ENCODE measurements at places on chromosomes 3 and 15. TPM values are rescaled to one million over a fixed set of nuclear protein-coding genes. Genes with fewer than 3 reads are reported as not detected.
A peak's percentile ranks its signal among the peaks of the same experiment; 100 is the strongest.

Gene EOMES
- not detected for total RNA-seq

- H3K27ac ChIP-seq, result no peak overlapping the region
- peaks cover 21% of the 10 kb centered on the region for H3K4me1 ChIP-seq
- H3K36me3 ChIP-seq, result no peaks in the 10 kb centered on the region
- no peaks in the 10 kb centered on the region for H3K27me3 ChIP-seq
- no peak overlapping the region for H3K4me3 ChIP-seq
- no peak for DNase-seq
Observed at GRCh38 chr3:58463181-58463941, 28.5 kb upstream of the KCTD6 start.

DNA sequence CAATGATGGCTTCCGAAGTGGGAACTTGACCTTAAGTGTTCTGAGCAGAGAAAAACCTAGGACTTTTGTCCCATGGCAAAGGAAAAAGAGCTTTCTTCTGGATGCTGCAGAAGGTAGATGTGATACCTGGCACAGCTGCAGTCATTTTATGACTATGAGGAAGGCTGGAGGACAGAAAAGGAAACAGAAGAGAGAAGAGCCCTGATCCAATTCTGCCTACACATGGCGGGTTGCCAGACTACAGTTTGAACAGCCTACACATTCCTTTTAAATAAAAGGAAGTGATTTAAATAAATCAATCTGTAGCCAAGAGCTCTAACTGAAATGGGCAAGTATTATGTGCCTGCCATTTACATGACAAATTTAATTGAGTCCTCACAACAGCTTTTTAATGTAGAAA is 43.6 kb upstream of the CHRNB4 start:
- H3K36me3 ChIP-seq, result no peaks in the 10 kb centered on the region
- H3K27me3 ChIP-seq, result peaks cover 35% of the 10 kb centered on the region
- DNase-seq, result no peak
- peaks cover 2% of the 10 kb centered on the region for H3K4me1 ChIP-seq

Gene PDCD7
- 27.1 TPM for total RNA-seq

DNA sequence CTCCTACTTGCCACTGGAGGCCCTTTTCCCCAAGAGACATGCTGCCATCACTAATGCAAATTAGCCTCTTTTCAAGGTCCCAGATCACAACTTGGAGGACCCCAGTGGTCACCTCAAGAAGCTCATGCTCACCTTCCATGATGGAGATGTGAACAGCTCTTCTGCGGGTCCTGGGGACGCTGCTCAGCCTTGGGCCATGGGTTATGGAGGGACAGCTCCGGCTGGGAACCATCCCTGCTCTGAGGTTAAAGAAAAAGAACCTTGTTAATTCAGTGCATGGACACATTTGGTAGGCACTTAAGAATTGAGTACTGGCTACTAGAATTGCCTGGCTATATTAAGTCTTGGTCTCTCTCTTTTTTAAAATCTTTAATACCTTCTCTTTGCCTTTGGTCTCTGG is 56.8 kb downstream of the WDR76 start:
- no peak overlapping the region for H3K4me3 ChIP-seq
- H3K27me3 ChIP-seq, result no peaks in the 10 kb centered on the region
- no peaks in the 10 kb centered on the region for H3K36me3 ChIP-seq
- no peak for DNase-seq
- H3K4me1 ChIP-seq, result no peaks in the 10 kb centered on the region
- H3K27ac ChIP-seq, result no peak overlapping the region

- no peaks in the 10 kb centered on the region for H3K27me3 ChIP-seq
- H3K4me1 ChIP-seq, result no peaks in the 10 kb centered on the region
- DNase-seq, result no peak
Observed at GRCh38 chr3:61323094-61323493, 71.8 kb upstream of the FHIT start.

DNA sequence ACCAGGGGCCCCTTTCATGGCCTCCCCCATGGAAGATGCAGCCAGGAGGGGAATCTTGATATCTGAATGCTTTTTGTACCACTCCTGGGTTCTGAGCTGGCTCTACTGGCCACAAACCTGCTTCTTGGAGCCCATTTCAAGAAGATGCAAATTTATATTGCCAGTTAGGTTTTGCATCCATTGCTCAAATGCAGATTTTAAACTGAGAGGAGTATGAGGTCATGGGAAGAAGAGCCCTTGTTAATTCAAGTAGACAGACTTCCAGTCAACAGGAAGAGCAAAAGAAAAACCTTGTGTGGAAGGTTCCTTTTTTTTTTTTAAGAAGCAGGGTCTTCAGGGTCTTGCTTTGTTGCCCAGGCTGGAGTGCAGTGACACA is 133.5 kb downstream of the PDZRN3 start:
- H3K4me1 ChIP-seq, result peaks cover 30% of the 10 kb centered on the region
- DNase-seq, result no peak
- no peaks in the 10 kb centered on the region for H3K36me3 ChIP-seq
- no peaks in the 10 kb centered on the region for H3K27me3 ChIP-seq

Gene DAG1
- total RNA-seq, result 143 TPM

- no peak overlapping the region for H3K27ac ChIP-seq
- no peaks in the 10 kb centered on the region for H3K27me3 ChIP-seq
- H3K4me1 ChIP-seq, result peaks cover 11% of the 10 kb centered on the region
- no peak overlapping the region for H3K4me3 ChIP-seq
Observed at GRCh38 chr15:48823237-48823636, 12.4 kb upstream of the CEP152 start.

GRCh38 chr3:32354362-32354778 is 37.3 kb upstream of the CMTM7 start:
- no peak overlapping the region for H3K4me3 ChIP-seq
- no peak for DNase-seq
- H3K27me3 ChIP-seq, result no peaks in the 10 kb centered on the region
- no peak overlapping the region for H3K27ac ChIP-seq
- H3K36me3 ChIP-seq, result peaks cover 2% of the 10 kb centered on the region
- H3K4me1 ChIP-seq, result no peaks in the 10 kb centered on the region

DNA sequence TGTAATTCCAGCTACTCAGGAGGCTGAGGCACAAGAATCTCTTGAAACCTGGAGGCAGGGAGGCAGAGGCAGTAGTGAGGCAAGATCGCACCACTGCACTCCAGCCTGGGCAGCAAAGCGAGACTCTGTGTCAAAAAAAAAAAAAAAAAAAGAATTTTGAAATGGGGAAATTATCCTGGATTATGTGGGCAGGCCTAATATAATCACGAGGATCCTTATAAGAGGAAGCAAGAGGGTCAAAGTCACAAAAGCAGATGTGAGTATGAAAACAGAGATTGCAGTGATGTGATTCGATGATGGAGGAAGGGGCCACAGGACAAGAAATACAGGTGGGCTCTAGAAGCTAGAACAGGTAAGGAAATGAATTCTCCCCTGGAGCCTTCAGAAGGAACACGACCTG is 159.6 kb downstream of the LEKR1 start:
- H3K27ac ChIP-seq, result no peak overlapping the region
- H3K27me3 ChIP-seq, result no peaks in the 10 kb centered on the region
- H3K4me3 ChIP-seq, result no peak overlapping the region
- no peak for DNase-seq

Gene SOX14
- total RNA-seq, result not detected

- H3K36me3 ChIP-seq, result no peaks in the 10 kb centered on the region
- peaks cover 30% of the 10 kb centered on the region for H3K27me3 ChIP-seq
Observed at GRCh38 chr3:182787302-182788036, 5.8 kb upstream of the ATP11B start.

DNA sequence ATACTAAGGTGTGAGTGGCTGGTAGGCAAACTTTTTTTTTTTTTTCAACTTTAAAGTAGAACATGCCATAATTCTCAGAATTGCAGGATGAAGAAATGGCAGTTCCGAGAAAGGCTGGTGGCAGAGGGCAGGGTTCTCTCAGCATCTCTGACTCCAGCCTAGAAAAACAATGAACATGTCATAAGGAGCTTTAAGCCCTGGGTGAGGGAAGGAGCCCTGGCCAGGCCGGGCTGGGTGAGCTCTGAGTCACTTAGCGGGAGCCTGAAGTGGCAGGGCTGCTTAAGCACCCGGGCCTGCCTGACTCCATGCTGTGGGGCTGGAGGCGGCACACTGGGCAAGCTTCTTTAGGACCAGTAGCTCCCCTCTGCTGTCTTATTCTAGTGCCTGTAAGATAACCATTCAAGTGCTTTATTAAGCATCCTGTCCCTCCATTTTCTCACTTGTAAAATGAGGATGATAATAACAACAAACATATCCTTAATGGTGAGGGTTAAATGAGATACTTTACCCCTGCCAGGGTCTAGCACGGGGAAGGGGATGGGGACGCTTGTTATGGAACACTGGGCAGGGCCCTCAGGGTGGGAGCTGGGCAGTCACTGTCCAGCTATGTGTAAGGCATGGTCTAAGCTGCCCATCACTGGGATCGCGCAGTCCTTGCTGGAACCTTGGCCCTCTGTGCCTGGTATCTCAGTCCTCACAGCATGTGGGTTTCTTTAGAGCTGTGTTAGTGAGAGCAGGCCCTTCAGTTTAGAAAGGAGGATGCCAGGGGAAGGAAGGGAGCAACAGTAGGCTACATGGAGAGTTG is 18.4 kb downstream of the SMAD6 start:
- peaks cover 67% of the 10 kb centered on the region for H3K4me1 ChIP-seq
- H3K36me3 ChIP-seq, result peaks cover 20% of the 10 kb centered on the region
- H3K4me3 ChIP-seq, result no peak overlapping the region
- no peak for DNase-seq
- H3K27ac ChIP-seq, result peak overlapping the region; percentile 80
- H3K27me3 ChIP-seq, result no peaks in the 10 kb centered on the region

Gene MORC1
- total RNA-seq, result not detected

DNA sequence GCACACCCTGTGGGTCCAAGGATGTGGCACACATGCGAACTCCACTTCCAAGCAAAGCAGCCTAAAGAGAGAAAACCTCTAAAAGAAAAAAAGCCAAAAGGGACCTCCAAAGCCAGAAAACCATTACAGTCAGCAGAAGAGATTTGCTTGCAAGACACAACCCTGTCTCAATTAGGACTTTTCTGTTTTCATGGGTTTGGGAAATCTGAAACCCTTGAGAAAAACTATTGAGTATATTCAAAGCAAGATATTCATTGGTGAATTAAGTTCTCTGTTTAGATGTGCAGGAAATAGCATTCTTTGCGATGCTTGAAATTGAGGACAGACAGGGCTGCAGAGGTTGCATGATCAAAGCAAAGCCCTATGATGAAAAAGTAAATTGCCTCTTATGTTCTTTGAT is 10.2 kb upstream of the LDHAL6B start:
- H3K4me1 ChIP-seq, result peaks cover 45% of the 10 kb centered on the region
- no peaks in the 10 kb centered on the region for H3K27me3 ChIP-seq
- peaks cover 31% of the 10 kb centered on the region for H3K36me3 ChIP-seq
- no peak overlapping the region for H3K4me3 ChIP-seq

DNA sequence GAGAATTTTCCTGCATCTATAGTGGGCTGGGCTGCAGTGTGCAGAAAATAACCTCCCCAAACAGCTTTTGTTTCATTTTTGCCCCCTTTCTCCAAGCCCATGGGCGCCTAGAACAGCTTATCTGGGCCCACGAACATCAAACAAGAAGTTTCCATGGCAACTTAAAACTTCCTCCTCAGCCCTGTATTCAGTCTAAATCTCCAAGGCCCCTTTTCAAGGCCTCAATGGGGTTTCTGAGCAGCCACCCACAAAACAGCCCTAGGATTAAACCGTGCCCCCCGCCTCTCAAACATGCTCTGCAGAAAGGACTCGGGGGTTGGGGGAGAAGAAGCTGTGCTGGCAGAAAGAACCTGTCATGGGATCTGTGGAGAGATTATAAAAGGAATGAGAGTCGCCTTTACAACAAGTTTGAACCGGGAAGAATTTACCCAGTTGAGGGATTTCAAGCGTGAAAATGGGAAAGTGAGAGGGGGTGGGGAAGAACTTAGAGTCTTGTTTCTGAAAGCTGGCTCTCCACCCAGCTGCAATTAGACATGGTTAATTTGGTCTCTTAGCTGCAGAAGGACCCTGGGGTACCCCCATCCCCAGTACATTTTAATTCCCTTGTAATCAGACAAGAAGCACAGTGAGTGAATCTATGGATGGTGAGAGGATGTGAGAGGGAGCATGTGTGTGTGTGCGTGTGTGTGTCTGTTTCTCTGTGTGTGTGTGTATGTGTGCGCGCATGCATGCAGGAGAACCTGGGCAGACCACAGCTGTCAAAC is 4.3 kb upstream of the FAM107A start:
- no peaks in the 10 kb centered on the region for H3K36me3 ChIP-seq
- H3K27ac ChIP-seq, result no peak overlapping the region
- H3K27me3 ChIP-seq, result peaks cover 21% of the 10 kb centered on the region

GRCh38 chr3:58723173-58723572 is 56.6 kb upstream of the FAM3D start:
- no peaks in the 10 kb centered on the region for H3K36me3 ChIP-seq
- H3K4me3 ChIP-seq, result no peak overlapping the region
- no peak overlapping the region for H3K27ac ChIP-seq
- H3K4me1 ChIP-seq, result peaks cover 10% of the 10 kb centered on the region

DNA sequence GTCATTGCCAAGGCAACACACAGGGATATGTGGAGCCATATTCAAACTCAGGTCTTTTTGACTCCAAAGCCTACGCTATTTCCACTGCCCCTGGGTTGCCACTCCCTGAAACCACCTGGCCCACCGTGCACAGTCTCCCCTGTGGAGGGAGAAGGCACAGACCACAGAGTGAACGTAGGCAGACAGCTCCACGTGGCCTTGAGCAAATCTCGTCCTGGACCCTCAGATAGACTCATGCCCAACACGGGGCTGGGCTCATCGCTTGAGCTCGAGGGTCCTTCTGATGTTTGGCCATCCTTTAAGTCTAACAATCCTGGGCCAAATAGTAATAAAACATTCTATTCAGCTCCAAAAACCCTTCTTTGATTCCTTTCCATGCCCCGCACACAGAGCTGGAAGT is 72.0 kb downstream of the CPN2 start:
- H3K36me3 ChIP-seq, result no peaks in the 10 kb centered on the region
- DNase-seq, result no peak
- H3K4me3 ChIP-seq, result no peak overlapping the region
- peaks cover 38% of the 10 kb centered on the region for H3K4me1 ChIP-seq

- H3K4me3 ChIP-seq, result no peak overlapping the region
- DNase-seq, result no peak
- peak overlapping the region; percentile 15 for H3K27ac ChIP-seq
- H3K27me3 ChIP-seq, result no peaks in the 10 kb centered on the region
- H3K36me3 ChIP-seq, result peaks cover 4% of the 10 kb centered on the region
- H3K4me1 ChIP-seq, result peaks cover 50% of the 10 kb centered on the region
Observed at GRCh38 chr3:183259621-183260020, 6.6 kb downstream of the B3GNT5 start.

Gene TTC23
- total RNA-seq, result 23.1 TPM

Gene FES
- total RNA-seq, result 2.2 TPM

- no peaks in the 10 kb centered on the region for H3K27me3 ChIP-seq
- no peaks in the 10 kb centered on the region for H3K36me3 ChIP-seq
- DNase-seq, result peak; percentile 62
- H3K4me3 ChIP-seq, result no peak overlapping the region
- H3K4me1 ChIP-seq, result peaks cover 20% of the 10 kb centered on the region
Observed at GRCh38 chr15:31271224-31271635, 55.4 kb upstream of the KLF13 start.

Gene TLNRD1
- total RNA-seq, result 10.6 TPM

DNA sequence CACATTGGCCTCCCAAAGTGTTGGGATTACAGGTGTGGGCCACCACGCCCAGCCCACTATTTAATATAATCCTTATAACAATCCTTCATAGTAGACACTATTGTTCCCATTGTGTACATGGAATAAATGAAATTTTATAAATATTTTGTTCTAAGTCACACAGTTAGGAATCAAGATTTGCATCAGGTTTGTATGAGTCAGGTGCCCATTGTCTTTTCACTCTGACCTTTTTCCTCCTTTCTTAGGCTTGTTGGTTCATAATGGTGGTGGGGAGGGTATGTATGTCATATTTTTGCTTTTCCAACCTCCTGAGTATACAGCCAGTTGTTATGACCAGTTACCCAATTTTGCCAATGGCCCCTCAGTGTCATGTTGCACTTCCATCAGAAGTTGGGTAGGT is 18.0 kb upstream of the SLC30A4 start:
- no peaks in the 10 kb centered on the region for H3K36me3 ChIP-seq
- no peaks in the 10 kb centered on the region for H3K27me3 ChIP-seq
- H3K4me3 ChIP-seq, result no peak overlapping the region
- DNase-seq, result no peak
- H3K4me1 ChIP-seq, result no peaks in the 10 kb centered on the region
